ENCODE measurements at places on chromosomes 16 and 17.

- no peak for DNase-seq
These were observed 39.0 kb downstream of the GLG1 start for GRCh38 chr16:74567901-74568300.

- no peak for DNase-seq
These were observed 22.9 kb downstream of the ZC3H18 start for GRCh38 chr16:88593061-88593460.

DNA sequence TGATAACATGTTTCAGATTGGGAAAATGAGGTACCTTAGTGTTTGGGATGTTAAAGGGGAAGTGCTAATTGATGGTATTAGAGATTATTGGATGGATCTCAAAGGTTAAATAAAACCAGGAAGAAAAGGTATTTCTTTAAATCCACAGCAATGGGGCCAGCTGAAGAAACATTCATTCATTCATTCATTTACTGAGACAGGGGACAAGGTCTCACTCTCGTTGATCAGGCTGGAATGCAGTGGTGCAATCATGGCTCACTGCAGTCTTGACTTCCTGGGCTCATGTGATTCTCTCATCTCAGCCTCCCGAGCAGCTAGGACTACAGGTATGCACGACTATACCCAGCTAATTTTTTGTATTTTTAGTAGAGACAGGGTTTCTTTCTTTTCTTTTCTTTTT, 19.8 kb downstream of the EARS2 start:
- DNase-seq, result no peak

DNA sequence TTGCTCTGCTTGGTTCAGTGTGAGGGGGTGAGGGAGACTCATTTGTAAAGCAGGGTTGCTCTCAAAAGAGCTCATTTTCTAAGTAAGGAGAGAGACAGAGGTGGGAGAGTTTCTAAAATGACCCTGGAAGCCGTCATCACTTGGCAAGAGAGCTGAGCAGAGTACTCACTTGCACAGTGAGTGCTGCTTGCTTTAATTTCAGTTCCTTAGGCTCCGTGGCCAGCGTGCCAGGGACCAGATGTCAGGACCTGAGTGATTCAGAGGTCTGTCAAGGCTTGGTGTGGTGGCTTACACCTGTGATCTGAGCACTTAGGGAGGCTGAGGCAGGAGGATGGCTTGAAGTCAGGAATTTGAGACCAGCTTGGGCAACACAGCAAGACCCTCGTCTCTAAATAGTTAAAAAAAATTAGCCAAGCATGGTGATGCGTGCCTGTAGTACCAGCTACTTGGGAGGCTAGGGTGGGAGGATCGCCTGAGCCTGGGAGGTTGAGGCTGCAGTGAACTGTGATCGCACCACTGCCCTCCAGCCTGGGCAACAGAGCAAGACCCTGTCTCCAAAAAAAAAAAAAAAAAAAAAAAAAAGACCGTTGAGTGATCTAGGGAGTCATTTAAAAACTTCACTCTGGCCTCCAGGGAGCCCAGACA, 10.7 kb downstream of the ZNF205 start:
- no peak for DNase-seq

GRCh38 chr16:6576606-6577005, 756.0 kb upstream of the RBFOX1 start:
- no peak for DNase-seq

- no peak for DNase-seq
These were observed 25.0 kb upstream of the BCAS3 start for GRCh38 chr17:60652454-60653247.

- DNase-seq, result no peak
These were observed 8.7 kb downstream of the GSE1 start for GRCh38 chr16:85621698-85622428.

GRCh38 chr16:81940781-81941560, 70.3 kb downstream of the SDR42E1 start:
- peak; percentile 34 for DNase-seq

DNA sequence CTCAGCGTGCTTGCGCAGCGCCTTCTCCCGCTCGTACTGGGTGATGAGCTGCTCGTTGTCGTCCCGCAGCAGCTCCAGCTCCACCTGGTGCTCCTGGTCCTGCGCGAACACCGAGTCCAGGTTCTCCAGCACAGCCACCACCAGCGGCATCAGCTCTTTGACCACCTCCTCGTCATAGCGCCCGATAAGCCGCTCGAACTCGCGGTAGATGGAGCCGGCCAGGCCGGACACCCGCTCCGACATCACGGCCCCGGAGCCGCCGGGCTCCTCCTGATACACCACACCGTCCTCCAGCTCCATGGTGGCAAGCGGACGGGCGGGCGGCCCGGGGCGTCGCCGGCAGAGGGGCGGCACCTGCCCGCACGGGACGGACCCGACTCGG, 320 bp downstream of the SPAG9 start:
- DNase-seq, result no peak

- DNase-seq, result no peak
These were observed 46.5 kb upstream of the CDRT4 start for GRCh38 chr17:15513856-15514459.

DNA sequence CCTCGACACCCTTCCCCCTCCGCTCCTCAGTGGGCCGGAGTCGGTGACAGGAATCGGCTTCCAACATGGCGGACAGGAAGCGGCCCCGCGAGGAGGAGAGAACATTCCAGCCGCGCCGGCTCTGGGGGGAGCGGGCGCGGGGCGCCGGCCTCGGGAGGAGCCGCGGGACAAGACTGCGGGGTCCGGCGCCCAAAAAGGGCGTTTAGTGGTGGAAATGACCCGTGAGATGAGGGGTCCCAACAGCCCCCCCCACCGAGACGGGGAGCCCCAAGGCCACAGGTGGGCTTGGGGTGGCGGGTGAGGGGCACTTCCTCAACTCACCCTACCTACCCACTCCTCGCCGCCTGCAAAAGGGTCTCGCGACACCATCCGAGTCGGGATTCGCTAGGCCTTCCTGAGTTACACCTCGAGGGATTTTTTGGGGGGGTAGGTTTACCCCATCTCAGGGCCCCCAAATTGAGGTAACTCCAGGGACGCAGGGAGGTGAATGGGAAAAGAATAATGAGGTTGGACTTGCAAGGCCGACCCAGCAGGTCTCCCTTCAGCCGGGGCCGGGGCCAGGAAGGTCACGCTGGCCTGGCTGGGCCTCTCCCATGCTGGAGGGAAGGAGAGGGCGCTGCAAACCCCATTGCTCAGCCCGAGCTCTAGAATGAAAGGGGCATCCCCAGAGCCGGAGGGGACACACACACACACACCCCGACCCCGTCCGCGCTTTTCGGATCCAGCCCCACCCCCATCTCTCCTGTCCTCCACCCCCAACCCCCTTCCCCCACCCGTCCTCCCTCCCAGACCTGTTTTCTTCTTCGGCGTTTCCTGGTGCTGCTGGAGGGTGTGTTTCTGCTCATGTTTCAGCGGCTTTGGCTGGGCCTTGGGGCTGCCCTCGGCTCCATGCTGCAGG, 707 bp downstream of the NUFIP2 start:
- DNase-seq, result peak; percentile 50

DNA sequence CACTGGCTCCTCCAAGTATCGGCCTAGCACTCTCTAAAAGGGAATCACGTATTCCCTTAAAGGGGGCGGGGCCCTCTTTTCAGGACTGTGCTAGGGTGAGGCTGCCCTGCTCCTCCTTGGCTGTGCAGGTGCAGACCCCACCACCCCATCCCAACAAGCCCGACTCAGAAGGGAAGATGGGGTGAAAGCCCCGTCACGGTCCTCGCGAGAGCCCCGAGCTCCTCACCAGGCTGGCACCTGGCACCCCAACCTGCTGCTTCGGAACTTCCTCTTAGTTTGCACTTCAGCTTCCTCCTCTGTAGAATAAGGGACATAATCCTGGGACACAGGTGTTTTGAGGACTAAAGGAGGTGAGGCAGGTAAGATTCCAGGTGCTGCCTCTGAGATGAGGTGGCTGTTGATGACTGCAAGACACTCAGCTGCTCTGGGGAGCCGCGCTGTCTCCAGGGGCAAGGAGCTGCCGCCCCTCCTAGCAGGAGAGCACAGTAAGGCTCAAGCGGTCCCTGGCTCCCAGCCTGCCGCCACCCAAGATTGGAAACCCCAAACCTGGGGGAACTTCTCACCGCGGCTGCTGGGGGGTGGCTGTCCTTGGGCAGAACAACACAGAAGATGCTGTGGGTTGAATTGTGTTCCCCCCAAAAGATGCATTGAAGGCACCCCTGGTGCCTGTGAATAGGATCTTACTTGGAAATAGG, 88.8 kb downstream of the MGAT5B start:
- no peak for DNase-seq

GRCh38 chr16:77618951-77619350, 103.4 kb upstream of the NUDT7 start:
- DNase-seq, result no peak

DNA sequence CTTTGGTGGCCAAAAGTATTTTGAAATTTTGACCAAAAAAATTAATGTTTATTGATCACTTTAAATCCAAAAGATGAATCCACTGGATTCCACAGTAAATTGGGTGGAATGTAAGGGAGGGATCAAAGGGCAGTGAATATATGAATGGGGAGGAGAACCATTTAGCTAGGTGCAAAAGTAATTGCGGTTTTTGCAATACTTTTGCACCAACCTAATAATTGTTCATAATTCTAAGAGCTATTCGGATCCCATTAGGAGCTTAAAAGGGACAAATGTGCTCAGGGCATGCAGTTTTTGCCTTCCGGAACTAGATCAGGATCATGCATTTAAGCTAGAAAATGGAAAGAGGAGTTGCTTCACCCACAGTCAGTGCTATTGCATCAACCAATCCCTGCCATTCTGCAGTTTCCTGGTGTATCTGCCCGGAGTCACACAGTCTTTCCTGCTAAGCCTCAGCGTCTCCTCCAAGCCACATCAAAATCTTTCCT, at the start of gene LPO:
TSS of gene LPO (plus strand) at position 438 of the 488 bp plus-strand sequence. CDS start 4,396 bp downstream, outside the sequence.
- no peak for DNase-seq

GRCh38 chr16:76665571-76666275, 388.5 kb downstream of the CNTNAP4 start:
- no peak for DNase-seq

DNA sequence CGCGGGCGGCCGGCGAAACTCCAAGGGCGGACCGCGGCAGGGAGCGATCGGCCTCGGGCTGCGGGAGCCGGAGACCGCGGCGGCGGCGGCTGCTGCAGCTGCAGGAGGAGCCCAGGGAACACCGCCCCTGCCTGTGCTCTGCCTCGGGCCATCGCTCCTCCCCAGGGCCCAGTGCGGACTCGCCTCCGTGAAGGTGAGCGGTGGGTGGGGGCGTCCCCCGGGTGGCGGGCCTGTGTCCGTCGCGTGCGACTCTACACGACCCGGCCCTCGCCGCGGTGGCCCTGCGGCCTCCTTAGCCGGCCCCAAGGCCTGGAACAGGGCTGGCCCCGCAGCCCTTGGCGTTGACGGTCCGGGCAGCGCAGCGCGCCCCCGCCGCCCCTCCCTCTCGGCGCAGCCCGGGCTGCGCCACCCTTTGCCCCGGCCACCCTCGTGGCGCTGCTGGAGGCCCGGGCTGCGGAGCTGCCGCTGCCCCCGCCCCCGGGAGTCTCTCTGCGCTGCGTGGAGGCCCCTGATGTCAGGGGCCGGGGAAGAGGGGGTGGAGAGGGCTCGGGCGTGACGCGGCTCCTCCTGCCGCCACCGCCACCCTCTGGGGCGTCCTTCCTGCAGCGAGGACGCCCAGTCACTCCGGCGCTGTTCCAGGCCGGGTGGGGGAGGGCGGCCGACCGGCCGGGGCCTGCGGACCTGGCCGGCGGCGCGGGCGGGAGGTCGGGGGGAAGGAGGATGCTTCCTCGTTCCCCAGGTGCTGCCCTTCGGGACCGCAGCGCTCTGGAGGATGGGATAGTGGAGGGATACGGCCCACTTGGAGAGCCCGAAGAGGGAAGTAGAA, 485 bp downstream of the DYNLL2 start:
- DNase-seq, result peak; percentile 20

GRCh38 chr16:17832738-17833137, 362.0 kb upstream of the XYLT1 start:
- DNase-seq, result no peak

DNA sequence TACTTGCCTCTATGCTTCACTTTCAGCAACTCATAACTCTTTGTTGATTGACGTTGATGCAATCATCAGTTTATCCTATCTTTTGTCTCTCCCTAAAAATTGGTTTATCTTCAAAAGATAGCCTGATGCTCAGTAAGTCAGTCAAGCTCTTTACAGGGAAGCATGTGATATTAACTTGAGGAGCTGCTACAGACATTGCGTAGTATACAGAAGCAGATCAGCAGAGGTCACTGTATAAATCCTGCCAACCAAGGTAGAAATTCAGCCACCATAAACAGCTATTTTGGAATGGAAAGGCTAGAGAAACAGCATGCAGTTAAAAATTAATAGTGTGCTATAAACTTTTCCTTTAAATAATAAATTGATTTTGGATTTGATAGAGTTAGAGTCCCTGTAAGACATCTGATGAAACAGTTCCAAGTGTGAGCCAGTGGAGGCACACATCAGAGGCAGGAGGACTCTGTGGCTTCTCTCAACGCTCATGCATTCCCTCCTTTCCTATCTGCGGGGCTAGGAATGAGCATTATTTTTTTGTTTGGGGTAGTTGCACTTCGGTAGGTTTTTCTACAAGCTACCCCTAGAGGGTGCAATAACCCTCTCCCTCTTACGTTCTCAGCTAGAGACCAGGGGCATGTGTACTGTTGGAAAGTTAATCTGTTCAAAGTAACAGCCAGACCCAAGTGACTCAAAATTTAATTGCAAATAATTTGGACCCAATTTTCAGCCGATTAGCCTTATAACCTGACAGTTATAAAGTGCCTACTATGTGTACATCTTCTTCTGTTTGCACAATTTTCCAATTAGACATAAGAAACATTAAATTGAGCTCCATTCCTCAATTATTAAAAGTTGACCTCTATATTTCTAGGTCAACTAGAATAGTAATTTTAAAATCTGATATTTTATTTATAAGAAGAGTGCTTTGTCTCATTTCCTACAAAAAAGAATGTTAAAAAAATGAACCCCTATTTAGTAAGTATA, 647.7 kb upstream of the SOX9 start:
- peak; percentile 70 for DNase-seq

GRCh38 chr16:3949287-3949686, 68.8 kb upstream of the CREBBP start:
- DNase-seq, result no peak

GRCh38 chr16:71383054-71383773, 24.7 kb downstream of the CALB2 start:
- DNase-seq, result no peak

- no peak for DNase-seq
These were observed 53.8 kb downstream of the IRX6 start for GRCh38 chr16:55377840-55378239.

DNA sequence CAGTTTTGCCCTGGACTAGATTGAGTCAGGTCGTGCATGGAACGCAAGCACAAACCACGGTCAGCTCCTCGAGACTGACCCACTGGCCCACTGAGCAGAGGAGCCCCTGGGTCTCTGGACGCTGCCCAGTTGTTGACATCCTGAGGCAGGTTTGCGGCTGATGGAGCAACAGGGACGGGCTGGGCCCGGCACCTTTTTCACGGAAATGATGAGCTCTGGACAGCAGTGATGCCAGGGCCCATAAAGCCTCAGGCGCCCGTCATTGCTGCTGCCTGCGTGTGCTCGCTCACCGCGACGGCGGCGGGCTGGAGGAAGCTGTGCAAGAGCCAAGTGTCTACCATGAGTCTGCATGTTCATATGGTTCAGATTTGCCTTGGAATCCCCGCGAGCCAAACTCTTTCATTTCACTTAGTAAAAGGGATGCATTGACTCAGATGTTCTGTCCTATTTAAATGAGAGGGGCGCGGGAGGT, 30.8 kb upstream of the CRISPLD2 start:
- DNase-seq, result no peak

- no peak for DNase-seq
These were observed 15.2 kb downstream of the PHLPP2 start for GRCh38 chr16:71709229-71709781.

GRCh38 chr16:12971241-12971640, 69.8 kb downstream of the SHISA9 start:
- DNase-seq, result no peak

GRCh38 chr17:19723964-19724363, 7.6 kb upstream of the SLC47A2 start:
- DNase-seq, result no peak

GRCh38 chr16:31713945-31714902, 159.4 kb upstream of the ZNF267 start:
- no peak for DNase-seq

Data from COR-L47 (cell line).